ENCODE measurements at places on chromosomes 1 and 21.

- DNase-seq = no peak
These were observed 62.3 kb downstream of the DAB1 start for GRCh38 chr1:57361516-57361915.

DNA sequence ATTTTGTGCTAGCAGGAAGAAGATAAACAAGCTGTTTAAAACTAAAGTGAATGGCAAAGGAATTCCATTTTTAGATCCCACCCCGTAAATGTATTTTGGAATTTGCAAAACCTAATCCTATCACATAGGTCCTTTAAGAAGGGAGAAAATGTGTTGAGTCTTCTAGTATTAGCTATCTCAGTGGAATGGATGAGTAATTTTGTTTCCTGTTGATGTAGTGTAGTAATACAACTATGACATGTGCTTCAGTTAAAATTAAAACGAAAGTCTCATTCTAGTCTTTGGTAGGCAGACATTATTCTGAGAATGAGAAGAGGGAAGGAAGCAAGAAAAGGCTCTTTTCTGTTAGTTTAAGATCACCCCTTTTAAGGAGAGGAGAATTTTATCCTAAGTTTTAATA is 265.9 kb upstream of the C1orf105 start:
- no peak for DNase-seq

DNA sequence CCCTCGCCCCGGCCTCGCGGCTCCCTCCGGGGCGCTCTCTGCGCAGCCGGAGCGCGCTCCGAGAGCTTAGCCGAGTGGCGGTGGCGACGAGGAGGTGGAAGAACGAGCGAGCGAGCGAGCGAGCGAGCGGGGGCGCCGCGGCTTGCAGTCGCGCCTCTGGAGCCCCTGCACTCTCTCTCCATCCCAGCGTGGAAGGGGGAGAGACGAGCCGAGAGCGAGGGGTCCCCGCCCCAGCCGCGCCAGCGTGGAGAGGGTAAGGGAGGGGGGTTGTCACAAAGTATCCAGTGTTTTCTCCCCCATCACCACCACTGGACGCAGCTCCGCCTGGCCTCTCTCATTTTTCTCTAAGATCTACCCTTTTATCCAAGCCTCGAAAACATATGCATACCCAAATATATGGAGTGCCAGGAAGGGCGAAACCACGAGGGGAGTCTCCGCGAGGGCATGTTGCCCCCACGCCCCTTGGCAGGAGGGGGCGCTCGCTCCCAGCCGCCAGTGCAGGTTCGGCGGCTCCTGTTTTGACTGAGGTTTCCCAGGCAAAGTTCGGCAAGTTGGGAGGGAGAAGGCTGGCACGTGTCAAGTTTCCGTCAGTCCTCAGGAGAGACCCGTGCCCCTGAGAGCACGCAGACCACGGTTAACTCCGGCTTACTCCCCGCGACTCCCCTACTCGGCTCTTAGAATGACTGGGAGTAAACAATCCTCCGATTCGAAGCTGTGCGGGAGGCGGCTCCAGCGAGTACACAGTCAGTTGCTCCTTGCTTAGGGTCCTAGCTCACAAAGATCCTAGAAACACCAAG is 569 bp upstream of the DAB1 start:
- DNase-seq = no peak

GRCh38 chr1:248686815-248687214 is 15.8 kb downstream of the OR14I1 start:
- peak; percentile 29 for DNase-seq

GRCh38 chr1:16243936-16244649 is 7.1 kb upstream of the CPLANE2 start:
- peak; percentile 80 for DNase-seq

GRCh38 chr1:184867866-184868689 is 106.2 kb downstream of the NIBAN1 start:
- no peak for DNase-seq

- DNase-seq = no peak
These were observed 18.2 kb downstream of the RCAN1 start for GRCh38 chr21:34596561-34597271.

GRCh38 chr1:12088607-12089006 is 25.5 kb downstream of the TNFRSF8 start:
- peak; percentile 62 for DNase-seq

GRCh38 chr1:83075107-83075506 is 923.8 kb downstream of the TTLL7 start:
- DNase-seq = no peak

DNA sequence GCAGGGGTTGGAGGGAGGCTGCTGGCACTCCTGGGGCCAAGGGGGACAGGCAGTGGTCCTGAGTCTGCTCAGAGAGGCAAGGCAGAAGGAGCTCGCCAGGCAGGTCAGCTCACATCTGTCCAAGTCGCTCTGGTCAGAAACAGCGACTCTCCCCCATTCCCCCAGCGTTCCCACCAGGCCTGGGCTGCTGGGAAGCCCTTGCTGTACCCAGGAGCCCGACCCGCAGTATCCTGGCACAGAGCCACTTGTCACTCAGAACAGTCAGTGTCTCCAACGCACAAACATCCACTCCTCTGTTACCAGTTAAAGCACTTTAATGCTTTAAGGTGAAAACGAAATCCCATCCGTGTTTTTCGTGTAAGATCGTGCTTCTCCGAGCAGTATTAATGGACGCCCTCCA is 16.6 kb upstream of the CCDC27 start:
- DNase-seq = no peak

- no peak for DNase-seq
These were observed 18.7 kb downstream of the UQCRHL start for GRCh38 chr1:15788624-15789301.

DNA sequence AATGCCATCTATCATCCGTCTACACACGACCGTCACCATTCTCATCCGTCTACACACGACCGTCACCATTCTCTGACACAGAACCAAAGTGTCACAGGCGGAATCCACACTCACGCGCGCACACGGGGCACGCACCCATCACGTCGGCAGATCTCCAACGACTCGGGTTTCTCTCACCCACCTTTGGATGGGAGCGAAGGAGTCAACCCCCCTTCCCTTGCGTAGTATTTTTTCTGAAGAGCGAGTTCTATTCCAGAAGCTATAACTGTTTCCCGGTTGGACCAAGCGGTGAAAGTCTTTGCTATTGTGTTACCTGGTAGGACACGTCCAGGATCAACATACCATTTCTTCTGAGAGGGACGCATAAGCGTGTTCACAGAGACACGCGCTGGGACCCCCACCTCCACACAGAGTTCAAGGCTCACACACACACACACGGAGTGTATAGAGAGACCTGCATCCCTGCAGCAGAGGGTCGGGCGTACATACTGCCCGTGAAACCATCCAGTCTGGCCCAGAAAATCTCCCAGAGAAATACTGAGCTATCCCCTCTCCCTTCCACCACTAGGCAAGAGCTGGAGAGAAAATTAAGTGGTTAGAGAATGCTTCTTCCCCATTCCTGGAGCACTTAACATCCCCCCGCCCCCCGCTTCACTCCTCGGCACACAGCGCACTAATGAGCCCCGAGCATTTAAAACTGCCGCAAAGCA is 741 bp downstream of the DUSP10 start:
- no peak for DNase-seq

GRCh38 chr1:60547821-60548220 is 474.3 kb upstream of the C1orf87 start:
- DNase-seq = no peak

DNA sequence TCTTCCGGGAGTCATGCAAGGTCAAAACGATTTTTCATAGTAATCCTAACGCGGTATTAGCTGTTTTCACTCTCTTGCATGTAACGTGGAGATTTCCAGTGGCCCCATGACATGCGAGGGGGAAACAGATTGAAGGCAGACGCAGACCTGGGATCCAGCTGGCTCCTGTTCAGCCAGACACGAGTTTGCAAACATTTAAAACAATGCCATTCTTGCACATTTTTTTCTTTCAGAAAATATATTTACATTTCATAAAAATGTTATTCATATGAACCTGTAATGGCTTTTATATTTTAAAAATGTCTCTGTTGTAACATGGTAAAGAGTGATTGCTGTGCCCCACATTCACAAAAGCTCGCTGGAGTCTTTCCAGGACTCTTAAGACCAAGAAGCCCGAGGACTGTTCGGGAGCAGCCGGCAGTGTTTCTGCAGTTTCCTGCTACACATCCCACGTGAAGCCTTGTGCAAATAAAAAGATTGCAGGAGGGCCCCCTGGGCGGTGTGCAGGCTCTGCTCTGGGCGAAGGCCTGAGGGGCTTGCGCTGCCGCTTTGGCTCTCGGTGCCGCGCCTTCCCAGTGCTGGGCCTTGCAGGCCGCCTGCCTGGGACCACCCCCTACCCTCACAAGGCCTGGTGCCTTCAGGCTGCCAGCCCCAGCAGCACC is 184.9 kb downstream of the DYRK1A start:
- DNase-seq = no peak

DNA sequence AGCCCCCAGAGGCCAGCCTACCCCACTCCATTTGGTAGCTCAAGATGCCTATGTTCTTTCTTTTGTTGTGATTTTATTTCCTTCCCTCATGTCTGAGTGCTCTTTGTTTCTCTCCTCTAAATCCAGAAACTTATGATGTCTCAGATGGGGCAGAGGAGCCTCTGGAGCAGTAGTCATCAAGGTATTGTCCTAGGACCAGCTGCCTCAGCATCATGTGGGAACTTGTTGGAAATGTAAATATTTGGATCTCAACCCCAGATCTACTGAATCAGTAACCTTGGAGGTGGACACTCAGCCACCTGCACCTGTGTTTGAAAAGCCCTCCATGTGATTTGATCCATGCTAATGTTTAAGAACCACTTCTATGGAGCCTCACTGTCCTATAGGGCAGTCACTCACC is 593.1 kb upstream of the PLXNA2 start:
- DNase-seq = no peak

GRCh38 chr1:110465038-110465813 is 14.3 kb downstream of the PROK1 start:
- DNase-seq = no peak

DNA sequence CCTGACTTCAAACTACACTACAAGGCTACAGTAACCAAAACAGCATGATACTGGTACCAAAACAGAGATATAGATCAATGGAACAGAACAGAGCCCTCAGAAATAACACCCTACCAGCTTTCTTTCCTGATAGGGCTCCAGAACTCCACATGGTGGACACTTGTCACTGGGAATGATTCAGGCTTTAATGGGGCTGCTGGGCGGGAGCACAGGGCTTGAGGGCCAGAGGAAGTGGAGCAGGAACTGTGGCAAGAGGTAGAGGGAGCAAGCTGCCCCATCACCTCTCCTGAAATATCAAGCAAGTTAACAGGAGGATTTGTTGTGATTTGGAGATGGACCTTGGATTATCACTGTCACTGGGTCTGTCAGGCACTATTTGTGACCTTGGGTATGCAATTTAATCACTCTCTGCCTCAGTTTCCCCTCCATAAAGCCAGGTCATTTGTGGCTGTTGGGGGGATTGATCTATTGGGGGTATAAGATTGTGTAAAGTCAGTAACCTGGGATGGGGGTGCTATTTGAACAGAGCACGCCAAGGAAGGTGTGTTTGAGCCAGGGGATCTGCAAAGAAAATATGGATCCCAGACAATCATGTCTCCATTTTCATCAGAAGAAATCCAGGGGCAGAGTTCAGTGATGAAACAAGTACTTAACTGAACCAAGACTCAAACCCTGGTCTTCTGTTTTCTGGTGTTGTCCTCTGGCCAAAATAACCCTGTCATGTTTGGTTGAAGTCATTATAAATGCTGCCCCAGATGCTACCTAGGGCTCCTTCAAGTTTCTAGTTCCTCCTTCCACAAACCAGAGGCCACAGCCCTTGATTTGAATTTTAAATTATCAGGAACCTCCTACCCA is 25.2 kb downstream of the ETS2 start:
- DNase-seq = no peak

GRCh38 chr1:106964495-106964894 is 92.0 kb upstream of the PRMT6 start:
- no peak for DNase-seq

- peak; percentile 89 for DNase-seq
These were observed 71.0 kb downstream of the CD46 start for GRCh38 chr1:207822602-207823451.

DNA sequence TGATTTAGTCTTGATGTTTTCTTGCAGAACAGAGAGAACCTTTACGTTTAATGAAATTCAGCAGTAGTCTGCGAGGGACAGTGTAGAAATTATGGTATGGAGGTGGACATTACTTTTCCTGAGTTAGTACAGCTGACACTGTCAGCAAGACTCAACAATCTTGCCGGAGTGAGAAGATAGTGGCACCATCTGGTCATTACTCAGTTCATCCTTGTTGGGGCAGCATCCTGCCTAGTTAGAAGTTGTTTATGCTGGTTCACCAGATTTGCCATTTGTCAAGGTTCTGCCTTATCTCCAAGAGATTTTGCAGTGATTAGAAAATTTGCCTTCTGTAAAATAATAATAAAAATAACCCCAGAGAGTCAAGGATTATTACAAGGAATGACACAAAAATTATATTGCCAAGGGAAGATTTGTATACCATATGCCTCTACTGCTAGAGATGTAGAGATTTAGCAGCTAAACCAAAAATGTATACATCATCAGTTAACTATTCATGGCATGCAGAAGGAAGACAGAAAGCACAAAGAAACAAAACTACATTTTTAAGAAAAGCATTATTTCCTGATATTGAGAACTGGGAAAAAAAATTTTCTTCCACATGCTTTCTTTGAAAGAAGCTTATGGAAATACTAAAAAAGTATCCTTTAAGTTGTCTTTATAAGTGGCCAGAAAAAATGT is 1967.4 kb downstream of the NCAM2 start:
- DNase-seq = no peak

DNA sequence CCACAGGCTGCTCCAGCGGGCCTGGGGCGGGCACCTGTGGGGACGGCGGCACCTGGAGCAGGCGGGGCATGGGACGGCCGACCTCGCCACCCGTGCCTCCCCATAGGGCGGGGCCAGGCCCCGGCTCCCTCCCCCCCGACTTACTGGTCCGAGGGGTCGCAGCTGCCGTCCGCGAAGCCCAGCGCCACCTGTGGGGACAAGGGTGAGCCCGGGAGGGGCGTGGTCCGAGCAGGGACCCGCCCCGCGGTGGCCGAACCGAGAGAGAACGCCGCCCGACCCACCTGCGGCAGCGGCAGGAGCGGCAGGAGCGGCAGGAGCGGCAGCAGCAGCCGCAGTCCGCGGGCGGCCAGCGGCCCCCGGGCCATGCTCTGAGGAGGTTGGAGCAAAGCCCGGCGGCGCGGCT is at the start of gene TMEM52:
TSS of gene TMEM52 (minus strand) at position 379 of the 403 bp plus-strand sequence. CDS start at position 365, 14 bp downstream.
- DNase-seq = no peak

GRCh38 chr1:42017259-42017658 is 98.5 kb upstream of the HIVEP3 start:
- no peak for DNase-seq

- DNase-seq = no peak
These were observed 3.9 kb downstream of the ZNF678 start for GRCh38 chr1:227567256-227567655.

- DNase-seq = no peak
These were observed 65.4 kb downstream of the ABCA4 start for GRCh38 chr1:94055459-94056122.
